ENCODE measurements at places on chromosomes 12 and 14.

GRCh38 chr12:39329018-39329417 lies 113.9 kb downstream of the KIF21A start:
- DNase-seq, result no peak

GRCh38 chr14:68653108-68653507 lies 139.8 kb downstream of the ZFP36L1 start:
- DNase-seq, result no peak

GRCh38 chr12:27576667-27577347 lies 52.8 kb downstream of the PPFIBP1 start:
- no peak for DNase-seq

GRCh38 chr12:58881816-58882215 lies 38.5 kb downstream of the LRIG3 start:
- DNase-seq, result no peak

DNA sequence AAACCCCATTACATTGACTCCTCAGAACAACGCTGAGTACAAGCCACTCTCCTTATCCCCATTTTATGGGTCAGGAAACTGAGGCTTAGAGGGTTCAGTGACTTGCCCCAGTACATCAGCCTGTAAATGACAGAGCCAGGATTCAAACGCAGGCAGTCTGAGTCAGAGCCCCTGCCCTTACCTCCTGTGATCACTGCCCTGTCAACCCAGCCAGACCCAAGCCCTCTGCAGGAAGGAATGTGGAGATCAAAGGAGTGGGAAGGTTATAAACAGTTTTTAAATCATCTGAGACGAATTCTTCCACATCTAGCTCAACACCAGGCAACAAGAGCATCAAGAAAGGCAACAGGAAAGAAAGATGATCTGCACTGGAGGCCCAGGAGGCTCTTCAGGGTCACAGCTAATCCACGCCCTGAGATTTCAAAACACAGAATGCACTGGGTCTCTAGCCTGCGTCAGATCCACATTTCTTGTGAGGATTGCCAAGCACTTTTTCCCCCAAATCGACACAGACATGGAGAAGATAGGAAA lies 38.5 kb downstream of the SPTB start:
- DNase-seq, result no peak

DNA sequence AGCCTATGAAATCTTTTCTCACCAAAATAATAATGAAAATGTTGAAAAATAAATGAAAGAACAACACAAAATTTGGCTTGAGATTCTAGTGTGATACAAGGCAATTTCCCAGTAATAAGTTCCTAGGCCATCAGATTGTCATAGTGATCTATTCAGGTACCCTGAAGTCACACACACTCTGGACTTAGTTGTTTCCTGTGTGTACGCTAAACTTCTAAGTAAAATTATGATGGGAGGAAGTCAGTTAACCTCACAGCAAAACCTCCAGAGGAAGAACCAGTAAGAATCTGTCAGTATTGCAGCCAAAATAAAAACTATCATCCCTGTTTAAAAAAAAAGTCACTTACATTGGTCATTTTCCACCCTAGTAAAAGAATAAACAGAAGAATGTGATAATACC lies 81.9 kb downstream of the DBX2 start:
- no peak for DNase-seq

- no peak for DNase-seq
Observed at GRCh38 chr14:24063263-24063836, 8.0 kb upstream of the CPNE6 start.

- no peak for DNase-seq
Observed at GRCh38 chr12:55957106-55957859, 8.6 kb downstream of the PMEL start.

- no peak for DNase-seq
Observed at GRCh38 chr12:87678453-87678852, 350.7 kb downstream of the C12orf50 start.

Measured in activated effector memory CD4-positive, alpha-beta T cell treated with Interleukin-2 at 50 U/mL for 16 hours (primary cell).